ENCODE measurements at places on chromosomes 3 and 15.

DNA sequence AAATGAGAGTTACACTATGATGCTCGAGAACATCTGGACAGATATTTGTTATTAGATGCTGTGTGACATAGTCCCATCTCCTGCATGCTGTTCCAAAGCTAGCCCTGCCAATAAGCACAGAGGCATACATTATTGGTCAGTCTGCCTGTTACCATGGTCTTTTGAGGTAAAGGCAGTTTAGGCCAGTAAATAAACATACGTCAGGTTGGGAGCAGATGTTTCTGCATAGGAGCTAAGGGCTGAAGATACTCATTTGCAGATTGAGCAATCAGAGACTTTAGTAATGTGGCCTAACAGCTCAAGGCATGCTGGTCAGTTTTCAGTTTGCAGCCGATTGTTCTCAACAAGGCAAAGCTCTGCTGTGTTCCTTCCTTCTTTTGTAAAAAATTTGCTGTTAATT lies 192.9 kb downstream of the ADAMTSL3 start:
- DNase-seq: no peak

GRCh38 chr15:78370013-78370412 lies 29.9 kb downstream of the CRABP1 start:
- no peak for DNase-seq

DNA sequence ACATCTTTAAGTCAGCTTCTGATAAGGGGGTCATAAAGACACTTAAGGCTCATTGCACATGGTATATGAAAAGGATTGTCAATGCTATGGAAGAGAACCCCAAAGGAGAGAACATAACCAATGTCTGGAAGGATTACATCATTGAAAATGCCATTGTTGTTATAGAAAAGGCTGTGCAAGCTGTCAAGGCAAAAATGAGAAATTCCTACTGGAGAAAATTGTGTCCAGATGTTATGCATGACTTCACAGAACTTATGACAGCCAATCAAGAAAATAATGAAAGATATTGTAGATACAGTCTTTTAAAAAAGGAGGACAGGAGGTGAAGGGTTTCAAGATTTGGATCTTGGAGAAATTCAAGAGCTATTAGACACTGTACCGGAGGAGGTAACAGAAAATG lies 96.3 kb upstream of the MBNL1 start:
- no peak for DNase-seq

DNA sequence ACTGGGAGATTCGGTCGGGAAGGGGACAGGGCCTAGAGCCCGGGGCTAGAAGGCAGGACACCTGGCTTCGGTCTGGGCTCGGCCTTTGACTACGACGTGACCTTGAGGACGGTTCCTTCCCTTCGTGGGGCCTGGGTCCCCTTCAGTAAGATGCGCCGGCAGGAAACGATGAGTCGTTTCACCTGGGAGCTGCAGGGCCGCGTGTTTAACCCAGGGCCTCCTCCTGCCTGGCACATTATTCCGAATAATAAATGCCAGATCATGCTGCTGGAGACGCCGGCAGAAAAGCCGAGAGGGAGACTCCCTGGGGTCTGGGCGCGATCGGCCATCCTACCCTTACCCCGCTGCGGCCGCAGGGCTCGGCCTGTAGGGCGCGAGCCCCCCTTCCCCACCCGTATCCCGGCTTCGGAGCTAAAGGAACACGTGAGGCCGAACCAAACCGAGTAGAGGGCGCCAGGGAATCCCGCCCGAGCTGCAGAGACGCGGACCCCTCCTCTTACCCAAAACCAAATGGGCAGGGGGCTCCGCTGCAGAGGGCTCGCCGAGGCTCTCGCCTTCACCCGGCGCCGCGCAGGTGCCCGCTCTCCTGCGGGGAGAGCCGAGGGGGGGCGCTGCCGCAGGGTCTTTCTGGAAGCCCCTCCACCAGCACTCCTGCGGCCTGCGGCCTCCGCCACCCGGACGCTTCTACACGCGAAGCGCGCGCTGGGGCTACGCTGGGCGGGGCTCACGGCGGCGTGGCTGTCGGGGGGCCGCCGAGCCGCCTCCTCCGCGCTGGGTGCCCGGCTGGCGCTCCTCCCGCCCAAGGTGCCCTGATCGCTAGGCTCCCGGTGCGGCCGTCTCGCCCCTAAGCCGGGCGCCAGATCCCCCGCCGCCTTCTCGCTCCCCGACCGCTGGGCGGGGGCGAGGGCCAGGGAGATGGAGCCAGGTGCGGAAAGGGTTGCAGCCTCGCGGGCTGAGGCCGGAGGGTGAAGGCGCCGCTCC lies at the start of gene BDH1:
BDH1 (minus strand) TSS at position 688 of the 981 bp plus-strand sequence. CDS start 9,525 bp downstream, outside the sequence.
- DNase-seq: peak; percentile 53

- no peak for DNase-seq
These were observed 44.9 kb upstream of the GSK3B start for GRCh38 chr3:120139140-120139539.

DNA sequence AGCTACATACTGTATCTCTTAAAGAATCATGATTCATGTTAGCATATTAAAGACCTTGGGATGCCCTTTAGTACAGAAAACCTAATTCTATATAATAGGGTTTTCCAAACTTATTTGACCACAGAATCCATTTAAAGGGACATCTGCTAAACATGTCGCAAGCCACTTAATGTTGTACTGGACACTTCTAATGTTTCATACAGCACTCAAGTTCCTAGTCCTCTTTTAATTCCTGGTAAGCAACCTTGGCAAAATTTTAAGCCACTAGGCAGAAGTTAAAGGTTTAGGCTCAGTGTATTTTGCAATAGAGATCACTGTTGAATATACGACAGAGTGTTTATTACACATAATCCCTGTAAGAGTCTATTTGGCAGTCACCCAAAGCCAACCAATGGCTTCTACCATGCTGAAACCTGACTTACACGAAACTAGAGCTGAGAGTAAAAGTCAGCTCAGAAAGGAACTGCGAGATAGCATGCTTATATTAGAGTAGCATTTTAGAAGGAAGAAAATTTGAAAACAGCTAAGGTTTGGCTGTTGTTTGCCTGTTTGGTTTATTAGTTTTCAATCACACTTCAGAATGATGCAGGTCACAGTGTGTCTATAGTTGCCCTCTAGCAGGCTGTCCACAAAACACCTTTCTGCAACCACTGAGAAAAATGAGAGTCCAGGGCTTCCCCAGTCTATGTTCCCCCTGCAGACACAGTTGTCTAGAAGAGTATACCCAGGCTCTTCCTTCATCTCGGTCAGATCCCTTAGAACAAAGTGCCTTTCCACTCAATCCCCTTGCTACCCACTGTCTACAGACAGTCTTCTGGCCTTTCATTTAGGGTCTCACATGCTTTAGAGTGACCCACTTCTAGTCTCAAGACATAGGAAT lies 104.4 kb downstream of the FMN1 start:
- no peak for DNase-seq

DNA sequence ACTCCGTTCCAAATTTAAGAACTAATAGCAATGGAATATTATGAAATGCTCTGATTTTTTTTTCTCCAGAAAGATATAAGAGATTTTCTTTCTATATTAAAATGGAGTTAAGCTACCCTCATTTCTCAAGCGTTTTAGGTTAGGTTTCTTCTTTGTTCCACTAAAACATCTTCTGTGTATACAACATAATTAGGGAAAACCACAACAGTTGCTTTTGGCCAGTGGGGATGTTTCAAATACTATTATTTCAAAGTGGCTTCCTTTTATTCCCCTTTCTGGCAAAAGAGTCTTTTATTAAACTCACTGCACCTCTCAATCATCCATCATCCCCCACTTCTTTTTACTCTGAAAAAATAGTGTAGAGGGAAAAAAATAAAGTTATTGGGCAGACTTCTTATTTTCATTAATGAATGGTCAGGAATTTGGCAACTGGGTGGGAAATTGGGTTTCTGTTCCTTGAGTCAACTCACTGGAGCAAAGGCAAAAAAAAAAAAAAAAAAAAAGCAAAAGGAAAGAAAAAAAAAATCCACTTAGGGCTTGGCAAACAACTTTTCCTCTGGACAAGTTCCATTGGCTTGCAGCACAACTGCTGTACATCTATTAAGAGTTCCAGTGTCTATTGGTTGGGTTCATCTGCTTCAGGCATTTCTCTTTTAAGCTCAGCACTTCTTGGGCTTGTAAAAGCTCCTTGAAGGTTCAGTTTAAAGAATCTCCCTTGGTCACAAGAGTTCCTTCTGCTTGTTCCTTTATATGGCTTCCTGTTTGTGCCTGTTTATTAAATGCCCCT lies 963.4 kb downstream of the ROBO1 start:
- DNase-seq: no peak

- no peak for DNase-seq
These were observed 13.8 kb downstream of the SIN3A start for GRCh38 chr15:75437721-75438120.
